ENCODE measurements at places on chromosomes 12 and 14.
A peak's percentile ranks its signal among the peaks of the same experiment; 100 is the strongest.

DNA sequence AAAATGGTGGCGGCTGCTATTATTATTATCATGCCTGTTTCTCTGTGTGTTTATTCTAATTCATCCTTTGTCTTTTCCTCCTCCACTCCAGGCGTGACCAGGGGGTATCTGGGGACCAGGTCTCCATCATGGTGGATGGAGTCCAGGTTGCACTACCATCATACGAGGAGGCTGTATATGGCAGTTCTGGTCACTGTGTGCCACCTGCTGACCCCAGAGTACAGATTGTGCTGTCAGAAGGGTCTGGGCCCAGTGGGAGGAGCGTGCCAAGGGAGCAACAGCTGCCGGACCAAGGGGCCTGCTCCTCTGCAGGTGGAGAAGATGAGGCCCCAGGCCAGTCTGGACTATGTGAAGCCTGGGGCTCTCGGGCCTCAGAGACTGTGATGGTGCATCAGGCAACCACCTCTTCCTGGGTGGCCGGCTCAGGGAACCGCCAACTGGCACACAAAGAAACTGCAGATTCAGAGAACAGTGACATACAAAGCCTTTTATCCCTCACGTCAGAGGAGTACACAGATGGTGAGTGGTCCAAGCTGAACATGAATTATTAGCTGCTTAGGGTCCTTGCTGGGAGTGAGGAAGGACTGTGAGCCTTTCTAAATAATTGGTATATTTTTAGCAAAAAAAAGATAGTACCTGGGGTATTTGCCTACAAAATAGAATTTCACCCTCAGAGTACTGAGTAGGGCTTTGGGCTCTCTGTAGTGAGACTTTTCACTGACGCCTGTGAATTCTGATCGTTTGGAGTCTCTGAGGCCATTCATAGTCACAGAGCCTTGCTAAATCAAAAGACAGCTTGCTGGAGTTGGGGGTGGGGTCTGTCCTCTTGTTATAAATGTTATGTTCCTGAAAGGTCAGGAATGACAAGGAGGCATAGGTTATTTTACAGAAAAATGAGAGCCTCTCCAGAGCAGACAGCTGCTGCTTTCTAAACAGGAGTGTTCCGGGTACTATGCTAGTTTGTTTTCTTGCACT is 58.1 kb upstream of the SRSF5 start:
- DNase-seq = peak; percentile 58

DNA sequence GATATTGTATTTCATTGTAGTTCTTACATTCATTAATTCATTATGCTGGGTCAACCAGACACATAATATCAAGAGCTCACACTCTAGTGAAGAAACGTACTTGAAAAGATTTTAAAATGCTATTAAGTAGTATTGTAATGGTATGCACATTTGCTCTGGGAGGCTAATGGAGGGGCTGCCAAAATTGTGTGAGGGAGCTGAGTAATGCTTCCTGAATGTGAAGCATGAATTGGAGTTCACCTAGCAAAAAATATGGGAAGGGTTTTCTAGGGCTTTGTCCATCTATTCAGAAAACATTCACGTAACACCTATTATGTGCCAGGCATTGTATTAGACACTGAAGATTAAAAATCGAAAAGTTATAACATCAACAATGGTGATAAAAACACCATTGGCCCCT is 403.8 kb upstream of the PDE3A start:
- no peak for DNase-seq

GRCh38 chr12:5439371-5439771 is 7.5 kb downstream of the NTF3 start:
- DNase-seq = no peak

DNA sequence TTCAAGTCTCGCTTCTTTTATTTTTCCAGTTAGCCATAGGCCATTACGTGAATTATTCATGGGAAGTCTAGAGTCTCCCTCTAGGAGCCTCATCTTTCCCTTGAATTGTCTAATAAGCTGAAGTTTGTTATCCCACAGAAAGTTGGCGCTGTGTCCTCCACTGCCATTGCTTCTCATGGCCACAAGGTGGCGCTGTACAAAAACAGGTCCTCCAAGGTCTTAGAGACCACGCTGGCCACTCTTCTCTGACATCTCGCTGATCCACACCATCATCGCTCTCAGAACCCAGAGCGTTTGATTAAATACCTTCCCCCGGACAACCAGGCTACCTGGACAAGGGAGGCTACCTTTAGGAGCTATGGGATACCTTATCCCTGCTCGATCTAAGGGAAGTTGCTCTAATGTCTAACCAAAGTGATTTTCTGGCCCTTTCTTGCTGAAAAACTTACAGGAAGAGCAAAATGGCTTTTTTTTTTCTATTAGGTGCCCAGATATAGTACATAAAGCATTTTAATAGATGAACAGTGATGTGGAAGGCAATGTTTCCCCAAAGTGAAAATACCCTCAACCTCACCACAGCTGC is 110.0 kb downstream of the CCDC60 start:
- peak; percentile 62 for DNase-seq

GRCh38 chr12:118773956-118774723 is 207.2 kb upstream of the SRRM4 start:
- DNase-seq = no peak

DNA sequence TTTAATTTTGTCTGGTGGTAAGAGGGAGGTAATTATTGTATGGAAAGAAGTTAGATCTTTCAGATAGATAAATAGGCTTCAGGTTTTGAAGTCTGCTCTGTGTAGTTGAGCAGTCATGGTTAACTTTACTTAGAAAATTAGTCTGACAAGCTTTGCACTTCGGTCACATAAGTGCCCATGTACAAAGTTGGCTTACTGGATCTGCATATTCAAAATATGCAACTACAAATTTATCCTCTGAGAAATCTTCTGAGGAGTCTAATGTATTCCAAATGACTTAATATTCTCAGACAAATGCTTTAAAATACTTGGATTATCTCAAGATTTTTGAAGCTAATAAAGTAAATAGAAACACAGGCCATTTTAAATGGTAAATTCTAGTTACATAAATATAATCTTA is 61.2 kb downstream of the ETNK1 start:
- DNase-seq = no peak

- DNase-seq = no peak
Measured at GRCh38 chr12:19704966-19705365, 265.7 kb downstream of the AEBP2 start.

GRCh38 chr14:69518289-69519101 is 34.0 kb downstream of the PLEKHD1 start:
- no peak for DNase-seq

DNA sequence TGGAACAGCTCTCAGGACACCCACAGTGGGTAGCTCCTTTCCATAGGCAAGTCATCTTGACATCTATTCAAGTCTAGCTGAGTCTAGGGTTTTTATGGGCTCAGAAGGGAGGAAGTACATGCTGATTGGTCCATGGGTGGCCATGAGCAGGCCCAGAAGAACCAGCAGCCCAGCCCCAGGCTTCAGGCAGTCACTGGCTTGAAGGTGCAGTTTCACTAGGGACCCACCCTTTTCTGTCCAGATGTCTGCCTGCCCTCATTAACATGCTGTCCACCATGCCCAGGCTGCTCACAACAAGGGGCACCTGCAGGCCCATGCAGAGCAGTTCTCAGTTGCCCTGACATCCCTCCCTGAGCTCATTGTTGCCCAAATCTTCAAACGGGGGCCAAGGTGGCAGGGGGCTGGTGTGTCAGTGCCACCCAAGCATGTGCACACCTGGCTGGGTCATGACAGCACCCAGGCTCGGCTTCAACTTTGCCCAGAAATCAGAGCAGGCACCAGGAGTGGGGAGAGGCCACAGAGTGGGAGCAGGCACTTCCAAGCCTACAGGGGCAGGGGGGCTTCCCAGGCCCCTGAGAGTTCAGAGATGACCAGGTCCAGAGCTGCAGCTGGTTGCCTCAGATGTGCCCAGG is 18.7 kb upstream of the LGR5 start:
- no peak for DNase-seq

GRCh38 chr12:25074954-25075353 is 120.0 kb downstream of the DNAI7 start:
- DNase-seq = no peak

DNA sequence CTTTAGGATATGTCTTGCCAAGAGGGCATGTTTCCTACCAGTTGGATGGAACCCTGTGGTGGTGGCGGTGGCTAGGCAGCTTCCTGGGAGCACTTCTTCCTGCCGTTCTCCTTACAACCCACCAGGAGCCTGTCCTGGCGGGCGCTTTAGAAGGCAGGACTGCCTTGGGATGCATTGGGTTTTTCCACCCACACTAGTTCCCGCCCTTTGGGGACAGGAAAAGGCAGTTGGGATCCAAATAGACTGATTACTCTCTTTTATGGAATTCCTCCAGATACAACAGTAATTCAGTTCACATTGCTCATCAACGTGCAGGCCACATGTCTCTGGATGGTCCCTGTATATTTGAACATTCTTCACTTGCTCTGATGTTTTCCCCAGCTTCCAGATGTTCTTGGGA is 305.7 kb upstream of the SSTR1 start:
- DNase-seq = no peak

DNA sequence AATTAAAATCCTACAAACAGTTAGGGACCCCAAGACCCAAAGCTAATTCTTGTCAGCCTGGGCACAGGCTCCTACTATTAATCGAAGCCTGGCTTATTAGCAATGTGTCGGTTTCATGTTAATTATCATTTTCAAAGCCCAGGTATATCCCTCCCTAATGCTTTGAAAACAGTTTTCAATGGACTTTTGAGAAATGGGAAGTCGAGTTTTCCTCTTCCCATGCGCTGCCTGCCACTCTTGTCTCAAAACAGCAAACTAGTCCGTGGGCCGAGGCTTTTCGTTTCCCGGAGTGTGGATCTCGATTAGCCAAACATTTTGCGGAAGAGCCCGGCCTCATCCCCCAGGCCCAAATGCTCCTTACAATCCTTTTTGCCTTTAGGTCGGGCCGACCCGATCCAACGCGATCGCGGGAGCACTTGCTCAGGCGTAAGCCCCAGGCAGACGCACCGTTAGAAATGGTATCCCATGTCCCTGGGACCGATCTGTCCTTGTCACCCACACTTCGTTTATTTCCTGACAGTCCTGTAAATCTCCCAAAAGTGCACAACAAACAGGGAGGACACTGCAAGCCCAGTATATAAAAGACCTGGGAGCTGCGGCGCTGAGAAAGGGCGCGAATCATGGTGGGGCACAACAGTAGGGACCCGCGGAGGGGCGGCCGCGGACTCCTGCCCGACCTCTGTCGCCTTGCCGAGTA is 1.5 kb downstream of the SIX6 start:
- no peak for DNase-seq

- no peak for DNase-seq
Measured at GRCh38 chr14:61051051-61051450, 70.0 kb downstream of the SLC38A6 start.

DNA sequence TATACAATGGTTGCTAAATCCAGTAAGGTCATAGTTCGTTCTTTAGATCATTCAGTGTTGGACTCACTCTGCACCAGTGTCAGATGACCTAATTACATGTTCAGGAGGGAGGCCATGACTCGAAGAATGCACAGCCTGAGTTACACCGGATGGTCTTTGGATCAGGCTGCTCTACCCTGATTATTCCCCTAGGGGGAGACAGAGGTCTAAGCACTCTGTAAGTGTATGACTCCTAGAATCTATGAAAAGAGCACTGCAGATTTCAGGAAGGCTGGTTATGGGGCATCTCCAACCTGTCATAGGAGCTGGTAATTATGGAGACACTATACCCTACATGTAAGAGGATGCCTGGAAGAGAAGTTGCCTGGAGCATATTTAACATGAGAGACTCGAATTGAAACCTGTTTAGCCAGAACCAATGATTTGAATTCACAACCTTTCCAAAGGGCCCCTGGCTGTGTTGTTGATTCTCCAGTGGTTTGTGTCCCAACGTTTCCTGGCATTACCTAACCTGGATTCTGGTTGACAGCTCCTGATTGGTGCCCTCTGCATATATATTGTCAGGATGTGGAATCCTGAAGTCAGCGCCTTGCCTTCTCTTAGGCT is at the start of gene MUCL1:
Gene MUCL1 (plus strand): TSS at position 584 of the 606 bp plus-strand sequence. CDS start 67 bp downstream, outside the sequence.
- peak; percentile 89 for DNase-seq

DNA sequence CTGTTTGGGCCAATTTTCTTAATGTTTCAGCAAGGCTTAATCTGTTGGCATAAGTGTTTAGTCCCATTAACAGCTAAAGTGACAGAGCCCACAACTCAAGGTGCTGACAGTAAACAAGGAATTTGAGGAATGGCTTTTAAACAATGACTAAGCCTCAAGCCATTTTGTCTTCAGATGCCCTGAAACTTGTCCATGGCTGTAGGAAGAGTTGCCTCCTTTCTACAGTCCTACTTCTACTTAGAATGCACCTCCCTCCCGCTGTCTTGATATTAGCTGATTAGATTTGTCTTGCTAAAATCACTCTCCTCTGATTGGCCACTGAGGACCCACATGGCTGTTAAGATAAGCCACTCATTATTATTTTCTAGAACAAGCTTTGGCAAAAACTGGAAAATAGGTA is 188.4 kb upstream of the OTX2 start:
- DNase-seq = no peak

DNA sequence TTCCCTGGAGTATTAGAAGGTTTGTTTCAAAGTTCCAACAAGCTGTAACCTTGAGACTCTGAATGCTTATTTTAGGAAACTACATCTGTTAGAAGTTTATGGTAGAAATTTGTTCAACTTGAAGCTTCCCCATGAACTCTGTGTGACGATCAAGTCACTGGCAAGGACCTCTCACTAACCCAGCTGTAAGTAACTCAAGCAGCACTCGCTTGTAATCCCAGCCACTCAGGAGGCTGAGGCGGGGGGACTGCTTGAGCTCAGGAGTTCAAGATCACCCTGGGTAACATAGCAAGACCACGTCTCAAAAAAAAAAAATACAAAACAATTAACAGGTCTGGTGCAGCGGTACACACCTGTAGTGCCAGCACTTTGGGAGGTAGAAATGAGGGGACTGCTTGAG is 25.6 kb downstream of the TESC start:
- DNase-seq = no peak

DNA sequence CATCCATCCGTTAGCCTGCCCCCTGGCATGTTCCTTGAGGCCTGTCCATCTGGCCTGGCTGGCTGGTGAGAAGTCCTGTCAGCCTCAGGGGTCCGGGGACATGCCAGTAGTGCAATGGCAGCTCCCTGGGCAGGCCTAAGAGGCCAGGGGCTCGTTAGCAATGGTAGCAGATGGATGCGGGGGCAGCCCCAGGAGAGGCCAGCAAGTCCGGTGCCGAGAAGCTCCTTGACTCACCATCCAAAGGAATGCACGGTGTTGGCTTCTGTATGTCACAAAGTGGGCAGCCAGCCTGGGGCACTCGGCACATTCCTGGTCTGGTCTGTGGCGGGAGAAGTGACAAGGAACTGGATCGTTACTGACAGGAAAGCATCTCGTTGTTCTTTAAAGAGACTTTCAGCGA is 319.9 kb downstream of the CACNA1C start:
- no peak for DNase-seq

- DNase-seq = no peak
Measured at GRCh38 chr12:8712572-8712971, 14.8 kb downstream of the RIMKLB start.

Data from activated CD4-positive, alpha-beta T cell treated with anti-CD3 and anti-CD28 coated beads, Interleukin-2, Interleukin-6, amounts not matched to agents 100 ng/mL and 50 ng/mL, durations not matched to agents 16 hours and 8 hours (primary cell).